ENCODE measurements at places on chromosomes 1 and 21.

GRCh38 chr1:110928904-110929303, 34.8 kb downstream of the LRIF1 start:
- DNase-seq, result no peak

- no peak for DNase-seq
These were observed 29.5 kb downstream of the CAPN2 start for GRCh38 chr1:223741861-223742260.

DNA sequence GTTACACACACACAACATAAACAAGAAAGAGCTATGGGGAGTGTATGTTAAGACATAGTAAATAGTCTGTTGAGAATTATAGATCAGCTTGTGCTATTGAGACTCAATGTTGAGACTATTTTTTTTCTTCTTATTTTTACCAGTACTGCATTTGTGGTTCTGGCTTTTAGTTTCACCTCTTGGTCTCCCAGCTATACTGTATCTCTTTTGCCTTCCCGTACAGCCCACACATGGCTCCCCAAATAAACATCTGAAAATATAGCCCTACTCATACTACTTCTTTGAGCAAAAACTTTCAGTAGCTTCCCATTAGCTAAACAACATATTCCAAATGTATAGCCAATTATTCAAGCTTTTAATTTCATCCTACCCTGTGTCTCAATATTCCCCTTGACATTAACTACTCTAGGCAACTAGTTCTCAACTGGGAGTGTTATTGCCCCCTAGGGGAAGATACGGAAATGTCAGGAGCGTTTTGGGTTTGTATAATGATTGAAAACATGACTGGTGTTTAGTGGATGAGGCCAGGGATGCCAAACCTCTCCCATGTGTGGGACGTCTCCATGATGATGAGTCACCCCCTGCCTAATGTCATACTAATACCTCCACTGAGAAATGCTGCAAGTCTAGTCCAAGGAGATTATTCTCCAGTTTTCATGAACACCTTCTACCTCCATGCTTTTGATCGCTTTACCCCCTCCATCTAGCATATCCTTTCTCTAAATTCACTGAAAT, 6.8 kb downstream of the RPE65 start:
- DNase-seq, result no peak

- DNase-seq, result no peak
These were observed 124.0 kb downstream of the SYT14 start for GRCh38 chr1:210061992-210062391.

DNA sequence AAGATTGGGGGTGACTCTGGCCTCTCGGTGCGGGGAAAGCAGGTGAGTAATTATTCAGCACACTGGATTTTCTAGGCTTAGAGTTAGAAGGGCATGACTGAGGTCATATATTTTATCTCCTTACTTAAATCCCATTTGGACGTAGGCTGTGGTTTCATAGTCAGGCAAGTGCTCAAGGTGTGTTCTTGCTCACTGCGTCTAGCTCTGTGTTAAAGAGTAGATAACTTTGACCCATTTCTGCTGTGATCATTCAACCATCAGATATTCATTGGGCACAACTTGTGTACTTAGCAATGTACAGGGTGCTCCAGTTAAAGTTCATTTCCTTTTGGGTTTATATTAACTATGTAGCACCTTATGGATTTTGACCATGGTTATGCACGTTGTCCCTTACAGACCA, 14.6 kb downstream of the PFKFB2 start:
- no peak for DNase-seq

DNA sequence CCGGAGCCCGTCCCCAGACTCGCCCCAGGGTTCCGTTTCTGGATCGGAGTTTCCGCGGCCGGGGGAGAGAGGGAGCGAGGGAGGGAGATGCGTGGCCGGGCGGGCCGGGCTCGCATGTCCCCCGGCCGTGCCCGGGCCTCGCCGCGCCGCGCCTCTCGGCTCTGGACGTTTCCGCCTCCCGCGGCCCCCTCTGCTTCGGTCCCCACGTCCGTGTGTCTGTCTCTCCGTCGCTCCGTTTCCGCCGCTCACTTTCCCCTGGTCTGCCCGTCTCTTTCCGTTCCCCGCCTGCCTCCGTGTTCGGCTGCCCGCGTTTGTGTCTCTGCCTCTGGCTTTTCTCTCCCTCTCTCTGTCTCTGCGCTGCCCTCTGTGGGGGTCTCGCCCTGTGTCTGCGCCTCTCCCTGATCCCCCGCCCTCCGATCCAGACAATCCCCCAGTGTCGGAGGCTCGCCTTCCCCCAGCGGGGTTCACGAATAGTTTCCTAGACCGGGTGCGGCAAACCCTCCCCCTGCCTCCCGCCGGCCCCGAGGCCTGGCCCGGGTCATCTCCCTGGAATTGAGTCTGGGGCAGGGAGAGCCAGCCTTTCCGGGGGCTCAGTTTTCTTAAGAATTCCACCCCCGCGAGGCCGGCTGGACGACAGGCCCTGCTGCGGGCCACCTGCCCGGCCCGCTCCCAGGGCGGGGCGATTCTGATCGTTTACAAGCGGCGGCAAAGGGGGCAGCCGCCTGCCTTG, 735 bp downstream of the NBL1 start:
- DNase-seq, result no peak

GRCh38 chr1:15459771-15460707, 3.5 kb downstream of the CELA2A start:
- no peak for DNase-seq

GRCh38 chr21:26019236-26019635, 151.3 kb downstream of the APP start:
- no peak for DNase-seq

DNA sequence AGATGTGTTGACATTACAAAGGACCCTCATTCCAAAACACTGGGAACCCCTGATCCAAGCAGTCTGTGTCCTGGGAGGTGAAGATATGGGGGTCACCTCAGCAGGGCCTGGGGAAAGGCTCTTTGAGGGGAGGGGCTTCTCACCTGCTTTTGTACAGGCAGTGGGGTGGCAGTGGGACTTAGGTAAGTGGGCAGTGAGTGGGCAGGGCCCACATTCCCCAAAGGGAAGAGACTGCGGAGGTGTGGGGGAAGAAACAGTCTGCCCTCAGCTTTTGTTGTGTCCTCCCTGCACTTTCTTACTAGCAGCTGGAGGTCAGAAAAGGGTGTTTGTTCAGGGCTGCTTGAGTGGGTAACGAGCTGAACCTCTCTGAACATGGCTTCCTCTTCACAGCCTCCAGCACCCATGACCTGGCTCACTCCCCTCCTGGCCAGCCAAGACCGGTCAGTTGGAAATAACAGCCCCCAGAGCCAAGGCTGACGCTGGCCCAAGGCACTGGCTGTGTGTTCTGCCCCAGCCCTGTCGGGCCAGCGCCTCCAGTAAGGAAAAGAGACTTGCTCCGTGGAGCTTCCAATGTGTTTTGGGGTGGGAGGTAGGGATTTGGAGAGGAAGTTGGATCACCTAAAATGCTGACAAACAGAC, 173.5 kb downstream of the PSMG1 start:
- no peak for DNase-seq

DNA sequence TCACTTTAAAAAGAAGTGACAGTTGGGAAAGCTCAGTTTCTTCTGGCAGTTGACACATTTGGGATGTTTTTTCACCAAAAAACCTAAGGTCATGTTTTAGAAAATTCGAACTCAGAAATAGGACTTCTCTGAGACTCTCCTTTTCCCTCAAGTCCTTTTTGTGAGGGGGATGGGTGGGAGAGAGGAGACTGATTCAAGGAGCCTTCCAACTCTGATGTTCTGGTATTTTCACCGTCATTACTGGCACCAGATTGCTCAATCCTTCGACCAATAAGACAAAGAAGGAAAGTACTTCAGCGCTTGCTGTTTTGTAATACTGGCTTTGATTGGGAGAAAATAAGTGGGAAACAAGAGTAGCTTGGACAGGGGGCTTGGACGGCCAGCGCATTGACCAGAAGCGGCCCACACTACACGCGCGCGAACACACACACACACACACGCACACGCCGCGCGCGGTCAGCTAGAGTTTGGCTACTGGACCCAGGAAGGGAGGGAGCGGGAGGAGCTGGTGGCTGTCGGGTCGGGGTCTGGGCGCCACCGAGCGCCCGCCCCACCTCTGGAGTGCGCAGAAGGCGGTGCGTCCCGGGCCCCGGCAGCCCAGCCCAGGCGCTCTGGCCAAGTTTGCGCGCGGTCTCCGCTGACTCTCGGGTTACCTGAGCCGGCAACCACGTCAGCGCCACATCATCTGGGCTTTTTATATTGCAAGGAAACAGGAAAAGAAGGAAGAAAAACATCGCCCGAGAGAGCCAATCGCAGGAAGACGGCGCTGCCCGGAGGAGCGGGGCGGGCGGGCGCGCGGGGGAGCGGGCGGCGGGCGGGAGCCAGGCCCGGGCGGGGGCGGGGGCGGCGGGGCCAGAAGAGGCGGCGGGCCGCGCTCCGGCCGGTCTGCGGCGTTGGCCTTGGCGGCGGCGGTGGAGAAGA, at the start of gene KCNK1:
Gene KCNK1, plus strand, starts transcription at position 855 of the 921 bp plus-strand sequence. Its CDS starts 66 bp downstream, at position 921.
- DNase-seq, result no peak

GRCh38 chr1:161367684-161368400, at the start of gene CFAP126:
TSS of gene CFAP126 (minus strand) at chr1:161367876. CDS start at chr1:161367868, 8 bp downstream.
- DNase-seq, result peak; percentile 37

GRCh38 chr1:22121421-22121911, 21.4 kb downstream of the WNT4 start:
- no peak for DNase-seq

GRCh38 chr1:201589186-201589585, 50.3 kb downstream of the NAV1 start:
- no peak for DNase-seq

- DNase-seq, result no peak
These were observed 53.6 kb downstream of the FGGY start for GRCh38 chr1:59350521-59350920.

DNA sequence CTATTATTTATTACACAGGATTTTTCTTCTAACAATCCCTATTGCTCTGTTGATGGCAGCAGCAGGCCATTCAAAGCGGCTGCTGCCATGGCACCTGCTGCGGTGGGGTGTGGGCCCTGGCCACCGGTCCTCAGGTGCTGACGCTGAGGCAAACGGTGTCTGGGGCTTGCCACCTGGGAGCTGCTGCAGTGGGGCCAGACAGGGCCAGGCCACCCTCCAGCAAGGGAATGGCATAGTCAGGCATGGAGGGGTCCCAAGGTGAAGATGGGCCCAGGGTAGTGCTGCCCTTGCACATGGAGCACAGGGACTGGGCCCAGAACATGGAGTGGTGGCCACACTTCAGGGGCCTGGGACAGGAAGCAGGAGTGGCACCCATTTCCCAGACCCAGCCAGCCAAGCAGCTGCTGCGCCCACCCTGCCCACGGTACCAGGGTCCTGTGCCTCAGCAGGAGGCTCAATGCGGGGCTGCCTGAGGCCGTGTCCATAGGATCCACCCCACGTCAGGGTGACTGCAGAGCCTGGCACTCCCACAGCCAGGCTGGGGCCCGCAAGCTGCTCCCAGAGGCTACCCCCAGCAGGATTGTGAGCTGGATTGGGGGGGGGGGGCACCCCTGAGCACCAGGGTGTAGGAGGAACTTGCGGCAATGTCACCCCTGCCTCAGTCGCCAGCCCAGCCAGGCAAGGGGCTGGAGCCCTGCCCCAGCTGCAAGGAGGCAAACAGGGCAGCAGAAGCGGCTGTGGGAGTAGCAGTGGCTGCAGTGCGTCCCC, 53.9 kb upstream of the KRTAP11-1 start:
- DNase-seq, result no peak

GRCh38 chr1:214364386-214364785, 83.4 kb downstream of the SMYD2 start:
- DNase-seq, result no peak

GRCh38 chr1:53344921-53345838, 17.3 kb upstream of the LRP8 start:
- DNase-seq, result no peak

DNA sequence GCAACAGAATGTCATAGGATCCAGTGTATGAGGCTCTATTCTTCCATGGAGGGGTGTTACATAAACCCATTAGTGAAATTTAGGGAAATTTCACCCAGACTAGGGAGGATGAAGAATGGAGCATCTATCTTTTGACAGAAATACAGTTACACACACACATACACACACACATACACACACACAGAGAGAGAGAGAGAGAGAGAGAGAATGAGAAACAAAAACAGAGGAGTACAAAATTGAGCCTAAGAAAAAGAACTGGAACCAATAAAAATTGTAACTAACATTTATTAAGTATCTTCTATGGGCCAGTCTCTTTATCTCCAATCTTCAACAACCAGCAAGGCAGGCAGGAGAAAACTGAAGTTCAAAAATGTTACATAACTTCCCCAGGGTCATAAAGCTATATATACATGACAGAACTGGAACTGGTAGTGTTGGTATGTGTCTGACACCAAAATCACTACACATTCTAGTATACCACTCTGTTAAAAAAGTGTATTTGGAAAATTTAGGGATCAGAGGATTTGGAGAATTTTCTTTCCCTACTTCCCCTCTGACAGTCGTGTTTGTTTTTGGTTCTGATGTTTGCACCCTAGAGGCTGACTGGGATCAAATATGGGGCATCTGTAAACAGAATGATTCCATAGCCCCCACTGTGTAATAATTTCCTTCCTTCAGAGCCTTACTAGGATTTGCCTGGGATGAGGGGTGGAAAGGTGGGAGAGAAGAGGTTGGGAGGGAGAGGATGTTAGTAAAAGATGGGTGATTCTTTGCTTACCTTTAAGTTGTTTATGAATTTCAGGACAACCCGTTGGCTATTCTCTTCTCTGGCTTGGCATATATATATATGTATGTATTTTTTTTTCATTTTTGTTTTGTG, 1.0 kb upstream of the ZFYVE9 start:
- no peak for DNase-seq

DNA sequence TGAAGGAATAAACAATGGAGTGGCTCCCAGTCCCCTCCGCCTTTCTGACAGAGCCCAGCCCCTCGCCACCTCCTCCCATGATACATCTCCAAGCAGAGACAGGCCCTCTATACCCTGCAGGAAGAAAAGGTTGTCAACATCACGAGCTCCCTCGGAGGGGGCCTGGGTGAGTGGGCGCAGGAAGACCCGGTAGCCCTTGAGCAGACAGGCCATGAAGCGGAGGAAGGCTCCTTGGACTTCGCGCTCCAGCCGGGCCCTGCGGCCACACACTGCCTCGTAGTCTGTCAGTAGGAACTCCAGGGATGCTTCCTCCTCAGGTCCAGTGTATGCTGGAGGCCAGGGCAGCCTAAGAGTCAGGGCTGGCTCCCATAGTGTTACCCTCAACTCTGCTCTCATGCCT, 7.0 kb downstream of the DENND4B start:
- DNase-seq, result no peak

DNA sequence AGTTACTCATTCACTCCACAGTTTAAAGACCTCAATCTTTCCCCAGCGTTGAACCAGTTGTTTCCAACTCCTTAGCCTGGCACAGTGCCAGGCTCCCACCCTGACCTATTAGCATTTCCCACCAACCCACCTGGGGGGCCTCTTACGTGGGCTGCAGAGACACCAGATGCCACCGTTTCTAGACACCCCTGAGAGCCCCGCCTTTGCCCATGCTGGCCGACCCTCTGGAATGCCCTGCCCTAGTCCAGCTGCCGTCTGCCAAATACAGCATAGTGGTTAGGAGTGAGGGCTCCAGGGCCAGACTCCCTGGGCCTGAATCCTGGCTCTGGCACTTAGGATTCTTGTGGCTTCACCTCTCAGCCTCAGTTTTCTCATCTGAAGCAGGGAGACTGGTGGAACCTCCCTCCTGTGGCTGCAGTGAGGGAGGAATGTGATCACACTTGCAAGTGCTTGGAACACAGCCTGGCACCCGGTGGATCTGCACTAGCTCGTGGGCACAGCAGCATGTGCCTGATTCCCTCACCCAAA, 65.2 kb downstream of the TMCO4 start:
- no peak for DNase-seq
